Muscle of arm (tissue), 14 donors: ENCODE measurements at places on chromosomes 4 and X. TPM values are rescaled to one million over a fixed set of nuclear protein-coding genes. Genes with fewer than 3 reads are reported as not detected.

Gene CYSLTR1
- not detected for polyA plus RNA-seq

Gene OPHN1
- 16.1 TPM for polyA plus RNA-seq

Gene CFAP99
- polyA plus RNA-seq, result 0.22 TPM

- DNase-seq, result no peak
Measured at GRCh38 chrX:47148946-47149345, 3.9 kb downstream of the RBM10 start.

GRCh38 chr4:87093443-87094123 lies 126.8 kb downstream of the KLHL8 start:
- DNase-seq, result no peak

- no peak for DNase-seq
Measured at GRCh38 chr4:165826166-165826565, 46.9 kb upstream of the TLL1 start.

- DNase-seq, result no peak
Measured at GRCh38 chr4:15794905-15795304, 16.8 kb downstream of the CD38 start.

- no peak for DNase-seq
Measured at GRCh38 chr4:181661923-181662322, 581.3 kb upstream of the TENM3 start.

DNA sequence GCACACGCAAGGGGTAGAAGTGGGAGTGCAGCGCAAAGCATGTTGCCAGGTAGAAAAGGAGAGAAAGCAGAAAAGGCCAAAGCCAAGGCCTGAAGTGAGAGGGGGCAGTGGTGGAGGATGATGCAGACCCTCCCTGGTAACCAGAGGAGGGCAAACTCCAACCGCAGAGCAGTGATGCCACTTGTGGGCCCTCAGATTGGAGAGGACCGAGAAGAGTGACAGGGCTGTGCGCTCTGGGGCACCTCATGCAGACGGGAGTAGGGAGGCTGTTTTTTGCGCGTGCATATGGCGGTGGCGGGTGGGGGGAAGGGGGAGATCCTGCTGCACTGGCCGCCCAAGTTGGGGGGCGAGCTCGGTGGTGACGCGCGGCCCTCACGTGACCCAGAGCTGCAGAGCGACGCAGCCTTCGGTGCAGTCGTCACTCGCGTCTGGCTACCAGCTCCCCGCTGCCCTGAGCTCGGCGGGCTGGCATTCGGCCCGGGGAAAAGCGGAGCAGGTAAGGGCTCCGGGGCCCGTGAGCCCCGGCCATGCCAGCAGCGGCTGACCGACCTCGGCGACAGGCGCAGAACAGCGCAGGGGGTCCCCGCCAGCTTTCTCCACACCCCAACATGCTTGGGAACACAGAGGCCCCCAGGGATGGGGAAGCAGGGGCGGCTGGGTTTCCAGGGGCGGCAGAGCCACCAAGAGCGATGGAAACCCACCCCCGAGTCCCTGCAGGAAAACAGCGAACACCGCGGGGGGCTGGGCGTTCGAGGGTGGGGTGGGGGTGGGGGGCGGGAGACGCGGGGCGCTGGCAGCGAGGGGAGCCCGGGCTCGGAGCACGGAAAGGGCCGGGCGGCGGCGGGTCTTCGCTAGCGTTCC lies at the start of gene BEX3:
Gene BEX3, plus strand, starts transcription at position 421 of the 861 bp plus-strand sequence. CDS start 984 bp downstream, outside the sequence.
- peak; percentile 58 for DNase-seq

GRCh38 chrX:71652405-71652804 lies 14.9 kb upstream of the LOC101059915 start:
- DNase-seq, result peak; percentile 45

DNA sequence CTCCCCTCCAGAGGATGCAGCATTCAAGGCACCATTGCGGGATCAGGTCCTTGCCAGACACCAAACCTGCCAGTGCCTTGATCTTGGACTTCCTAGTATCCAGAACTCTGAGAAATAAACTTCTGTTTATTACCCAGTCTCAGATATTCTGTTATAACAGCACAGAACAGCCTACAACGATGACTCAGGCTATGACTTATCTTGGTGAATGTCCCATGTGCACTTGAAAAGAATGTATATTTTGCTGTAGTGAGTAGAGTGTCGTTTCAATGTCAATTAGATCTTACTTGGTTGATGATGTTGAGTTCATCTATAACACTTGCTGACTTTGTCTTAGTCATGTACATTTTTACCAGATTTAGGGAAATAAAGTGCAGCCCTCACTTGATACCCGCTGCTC lies 34.5 kb upstream of the PGRMC1 start:
- no peak for DNase-seq
